ENCODE measurements at places on chromosomes 16 and 17.

GRCh38 chr16:25198021-25198420, 18.7 kb upstream of the AQP8 start:
- no peak for DNase-seq

GRCh38 chr17:50151041-50151936, 812 bp upstream of the PPP1R9B start:
- DNase-seq, result peak; percentile 87

DNA sequence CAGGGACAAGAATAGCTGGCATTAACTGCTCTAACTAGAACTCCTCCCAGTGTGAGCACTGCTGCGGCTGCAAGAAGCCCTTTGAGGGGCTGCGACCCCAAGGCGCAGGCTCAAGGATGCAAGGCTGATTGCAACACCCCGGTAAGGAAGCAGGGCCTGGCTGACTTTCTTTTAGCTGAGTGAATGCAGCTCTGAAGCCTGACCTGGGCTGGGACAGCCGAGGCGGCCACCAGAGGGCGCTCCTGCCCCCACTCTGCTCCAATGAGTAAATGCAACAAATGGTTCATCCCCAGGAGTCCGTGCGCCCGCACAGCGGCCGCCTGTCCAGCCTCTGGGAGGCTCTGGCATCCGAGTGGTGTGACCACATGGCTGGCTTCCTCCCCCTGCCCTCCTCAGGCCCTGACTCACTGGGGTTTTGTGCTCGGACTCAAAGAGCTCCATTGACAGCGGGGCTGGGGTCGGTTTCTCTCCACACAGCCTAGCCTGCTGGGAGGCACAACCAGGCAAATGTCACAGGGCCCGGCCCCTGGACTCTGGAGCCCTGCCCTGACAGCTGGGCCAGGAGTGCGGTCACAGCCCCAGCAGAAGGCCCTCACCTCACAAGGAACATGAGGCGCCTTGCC, at the start of gene SMIM5:
Gene SMIM5, plus strand, starts transcription at position 572 of the 623 bp plus-strand sequence. CDS start 6,768 bp downstream, outside the sequence.
- peak; percentile 75 for DNase-seq

GRCh38 chr17:14398766-14399165, 97.9 kb downstream of the HS3ST3B1 start:
- DNase-seq, result no peak

- DNase-seq, result no peak
Observed at GRCh38 chr16:74500907-74501306, 79.6 kb upstream of the CLEC18B start.

DNA sequence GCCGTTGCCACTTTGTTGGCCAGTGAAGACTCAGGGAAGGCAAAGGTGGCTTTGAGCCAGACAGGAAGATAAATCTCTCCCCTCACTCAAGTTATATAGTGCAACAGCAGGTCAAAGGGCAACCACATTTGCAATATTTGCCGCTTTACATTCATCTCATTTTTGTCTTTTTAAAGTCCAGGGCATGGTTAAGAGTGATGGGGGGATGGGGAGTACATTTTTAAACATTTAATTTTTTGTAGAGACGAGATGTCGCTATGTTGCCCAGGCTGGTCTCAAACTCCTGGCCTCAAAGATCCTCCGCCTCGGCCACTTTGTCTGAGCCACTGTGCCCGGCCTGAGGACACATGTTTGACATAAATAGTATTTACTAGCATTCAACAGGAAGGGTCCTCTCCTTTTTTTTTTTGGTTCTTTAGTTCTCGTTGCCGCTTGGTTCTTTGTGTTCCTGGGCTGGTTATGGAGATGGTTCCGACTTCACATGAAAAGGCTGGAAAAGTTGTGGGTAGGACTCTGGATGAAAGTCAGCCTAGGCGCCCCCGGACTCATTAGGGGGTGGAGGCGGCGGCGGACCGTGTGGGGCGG, 95.7 kb downstream of the RAB11FIP4 start:
- DNase-seq, result no peak

DNA sequence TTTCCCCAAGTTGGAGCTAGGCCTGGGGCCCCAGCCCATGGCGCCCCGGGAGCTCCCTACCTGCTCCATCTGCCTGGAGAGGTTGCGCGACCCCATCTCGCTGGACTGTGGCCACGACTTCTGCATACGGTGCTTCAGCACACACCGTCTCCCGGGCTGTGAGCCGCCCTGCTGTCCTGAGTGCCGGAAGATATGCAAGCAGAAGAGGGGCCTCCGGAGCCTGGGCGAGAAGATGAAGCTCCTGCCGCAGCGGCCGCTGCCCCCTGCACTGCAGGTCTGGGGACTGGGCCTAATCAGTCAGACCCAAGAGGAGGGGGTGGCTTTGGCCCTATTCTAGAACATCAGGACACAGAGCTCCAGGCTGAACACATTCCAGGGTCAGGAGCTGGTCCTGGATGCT, 1.5 kb downstream of the RNF112 start:
- no peak for DNase-seq

GRCh38 chr17:13525876-13526275, 75.9 kb downstream of the HS3ST3A1 start:
- DNase-seq, result no peak

DNA sequence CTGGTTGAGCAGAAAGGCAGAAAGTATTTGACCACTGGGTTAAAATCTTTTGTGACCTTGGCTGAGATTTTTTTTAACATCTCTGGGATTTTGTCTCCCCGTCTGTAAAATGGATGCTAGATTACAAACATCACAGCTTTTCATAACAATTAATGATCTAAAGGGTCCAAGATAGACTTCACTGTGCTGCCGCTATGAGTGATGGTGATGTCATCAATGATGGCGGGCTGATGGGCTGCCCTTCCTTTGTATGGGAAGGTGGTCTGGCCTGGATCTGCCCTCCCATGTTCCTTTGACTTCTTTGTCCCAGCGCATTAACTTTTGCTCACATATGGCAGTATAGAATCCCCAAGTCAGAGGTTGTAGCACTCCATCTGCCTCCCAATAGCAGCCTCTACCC, 116.7 kb downstream of the IRX5 start:
- no peak for DNase-seq

GRCh38 chr17:77049440-77049839, 91.3 kb upstream of the SEC14L1 start:
- DNase-seq, result no peak

DNA sequence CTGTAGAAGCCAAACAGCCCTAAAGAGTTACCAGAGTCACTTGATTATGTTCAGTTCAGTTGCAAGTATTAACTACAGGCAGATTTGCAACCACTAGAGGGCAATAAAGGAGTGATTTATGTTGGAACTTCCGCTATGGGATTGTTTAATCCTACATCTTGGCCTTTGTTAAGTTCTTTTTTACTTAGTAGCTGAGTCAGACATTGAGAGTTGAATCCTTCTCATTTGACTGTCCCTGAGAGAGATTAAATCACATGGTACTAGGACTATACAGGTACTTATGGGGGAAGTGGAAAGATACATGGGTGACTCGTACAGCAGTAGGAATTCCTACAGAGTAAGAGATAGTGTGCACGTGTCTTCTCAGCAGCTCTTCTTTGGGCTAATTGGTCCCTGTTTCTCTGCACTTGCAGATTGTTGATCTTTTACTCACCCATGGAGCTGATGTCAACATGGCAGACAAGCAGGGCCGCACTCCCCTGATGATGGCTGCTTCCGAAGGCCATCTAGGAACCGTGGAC, 40.3 kb downstream of the CYB561 start:
- no peak for DNase-seq

DNA sequence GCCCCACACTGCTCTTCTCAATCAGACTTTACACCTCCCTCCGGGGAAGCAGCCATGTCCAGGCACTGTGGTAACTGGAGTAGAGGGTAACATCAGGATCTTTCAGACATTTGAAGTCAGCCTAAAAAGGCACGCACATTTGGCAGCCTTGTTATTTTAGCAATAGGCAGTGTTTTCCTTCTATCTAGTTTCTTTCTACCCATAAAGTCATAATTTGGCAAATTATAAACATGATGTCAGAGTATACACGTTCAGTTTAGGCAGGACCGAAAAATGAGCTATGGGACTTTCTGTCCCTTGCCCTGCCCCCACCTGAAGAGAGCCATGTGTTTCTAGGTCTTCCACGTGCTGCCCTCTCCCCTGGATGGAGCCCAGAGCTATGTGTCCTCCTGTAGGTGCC, 21.1 kb downstream of the NARF start:
- no peak for DNase-seq

DNA sequence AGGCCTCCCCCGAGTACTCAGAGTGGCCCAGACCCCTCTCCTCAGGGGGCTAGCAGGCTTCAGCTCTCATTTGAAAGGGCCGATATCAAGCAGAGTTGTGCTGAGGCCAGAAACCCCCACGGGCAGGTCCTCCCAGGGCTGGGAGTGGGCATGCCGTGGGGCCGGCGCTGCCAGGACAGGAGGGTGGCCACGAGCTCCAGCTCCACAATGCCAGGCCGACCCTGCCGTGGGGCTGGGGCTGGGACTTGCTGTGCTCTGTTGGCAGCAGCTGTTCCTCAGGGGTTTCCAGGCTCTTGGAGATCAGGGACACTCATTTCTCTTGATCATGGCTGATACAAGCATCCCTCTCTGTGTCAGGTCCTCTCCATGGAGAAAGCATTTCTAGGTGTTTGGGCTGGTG, 3.2 kb upstream of the NPB start:
- DNase-seq, result no peak

DNA sequence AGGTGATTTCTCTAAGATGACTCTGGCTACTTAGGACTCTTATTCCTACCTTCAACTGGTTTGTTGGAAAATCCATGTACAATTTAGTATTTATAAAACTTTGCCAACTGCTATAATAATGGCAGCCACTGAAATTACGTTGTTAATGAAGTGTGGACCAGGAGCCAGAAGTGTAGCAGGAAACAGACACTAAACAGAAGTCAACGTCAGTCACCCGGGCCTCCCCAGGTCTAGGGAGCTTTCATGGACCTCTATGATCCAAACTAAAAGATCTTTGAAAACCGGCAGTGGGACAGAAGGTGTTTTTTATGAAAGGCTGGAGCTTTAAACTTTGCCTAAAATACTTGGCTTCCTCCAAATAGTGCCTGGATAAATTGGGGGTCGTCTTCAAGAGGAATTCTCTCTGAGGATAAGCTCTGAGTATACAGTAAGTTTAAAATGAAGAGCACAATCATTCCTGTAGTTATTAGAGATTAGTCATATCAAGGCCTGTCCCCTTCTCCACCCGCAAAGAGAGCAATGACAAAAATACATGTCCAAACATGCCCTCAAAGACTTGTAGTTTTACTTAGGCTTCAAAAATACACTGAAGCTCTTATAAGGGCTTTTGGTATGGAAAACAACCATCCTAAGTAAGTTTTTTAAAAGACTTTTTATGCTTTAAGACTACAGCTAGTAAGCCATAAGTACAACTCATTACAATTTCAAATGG, 34.6 kb downstream of the DCUN1D3 start:
- DNase-seq, result no peak

Data from CD4-positive, alpha-beta T cell treated with Interferon gamma for 1 hour (primary cell).